ENCODE measurements at places on chromosomes 3 and 15.

DNA sequence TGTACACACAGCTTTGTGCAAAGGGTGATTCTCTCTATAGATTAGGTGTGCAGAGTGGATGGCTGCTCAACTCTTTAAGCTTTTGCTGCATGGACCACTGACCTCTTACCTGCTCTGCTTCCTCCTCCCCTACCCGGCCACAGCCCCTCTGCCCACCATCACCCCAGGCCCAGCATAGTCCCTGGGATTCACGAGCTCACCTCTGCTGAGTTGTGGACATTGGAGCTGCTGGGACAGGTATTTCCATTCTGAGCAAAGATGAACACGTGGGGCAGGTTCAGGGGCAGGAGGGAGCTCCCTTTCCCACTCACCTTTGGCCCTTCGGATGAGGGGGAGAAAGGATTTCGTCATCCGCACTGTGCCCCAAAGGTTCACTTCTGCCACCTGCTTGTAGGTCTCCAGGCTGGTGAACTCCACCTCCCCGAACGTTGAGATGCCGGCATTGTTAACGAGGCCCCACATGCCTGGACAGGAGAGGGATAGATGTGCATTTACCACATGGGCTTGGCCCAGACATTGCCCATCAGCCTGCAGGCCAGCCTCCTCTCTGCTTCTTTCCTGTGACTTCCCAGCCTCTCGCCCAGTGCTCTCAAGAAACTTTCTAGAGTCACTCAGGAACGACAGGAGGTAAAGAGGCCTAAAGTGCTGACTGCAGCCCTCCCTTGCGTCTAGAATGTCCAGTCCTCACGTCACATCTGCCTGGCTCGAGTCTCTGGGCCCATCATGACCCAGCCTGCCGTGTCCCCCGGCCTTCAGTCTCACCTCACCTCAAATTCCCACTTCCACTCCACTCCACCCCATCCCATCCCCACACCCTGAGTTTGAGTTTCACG is 41.6 kb downstream of the BDH1 start:
- DNase-seq = no peak

GRCh38 chr3:64766440-64766839 is 78.6 kb upstream of the ADAMTS9 start:
- no peak for DNase-seq

DNA sequence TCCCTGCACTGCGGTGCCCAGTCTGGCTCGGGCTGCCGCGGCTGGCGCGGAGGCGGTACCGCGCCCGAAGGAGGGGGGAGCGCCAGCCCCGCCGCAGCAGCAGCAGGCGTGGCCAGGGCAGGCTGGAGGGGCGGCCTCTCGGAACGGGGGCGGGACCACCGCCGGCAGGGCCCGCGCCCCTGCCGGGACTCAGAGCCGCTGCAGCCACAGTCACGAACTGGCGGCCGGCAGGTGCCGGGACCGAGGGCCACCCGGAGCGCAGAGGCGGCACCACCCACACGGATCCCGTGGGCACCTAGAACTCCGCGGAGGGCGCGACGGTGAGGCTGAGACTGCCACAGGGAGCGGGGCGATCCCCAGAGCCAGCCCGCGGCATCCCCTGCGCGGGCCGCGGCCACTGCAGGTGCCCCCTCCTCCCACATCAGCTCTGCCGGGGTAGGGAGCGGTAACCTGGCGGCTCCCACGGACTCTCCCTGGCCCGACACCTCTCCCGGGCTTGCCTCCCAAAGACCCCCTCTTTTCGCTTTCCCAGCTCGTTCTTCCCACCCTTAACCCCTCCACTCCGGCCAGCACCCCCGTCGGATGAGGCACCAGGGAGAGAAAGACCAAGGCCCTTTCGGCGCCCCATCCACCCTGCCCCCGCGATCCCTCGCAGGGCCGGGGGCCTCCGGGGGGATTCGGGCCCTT is at the start of gene VWA5B2:
TSS of gene VWA5B2 (plus strand) at position 192 of the 687 bp plus-strand sequence. CDS start 944 bp downstream, outside the sequence.
- peak; percentile 99 for DNase-seq

- DNase-seq = no peak
Observed at GRCh38 chr3:128502712-128503111, 9.7 kb upstream of the GATA2 start.

- DNase-seq = no peak
Observed at GRCh38 chr3:150307311-150308036, 100.6 kb upstream of the TSC22D2 start.

DNA sequence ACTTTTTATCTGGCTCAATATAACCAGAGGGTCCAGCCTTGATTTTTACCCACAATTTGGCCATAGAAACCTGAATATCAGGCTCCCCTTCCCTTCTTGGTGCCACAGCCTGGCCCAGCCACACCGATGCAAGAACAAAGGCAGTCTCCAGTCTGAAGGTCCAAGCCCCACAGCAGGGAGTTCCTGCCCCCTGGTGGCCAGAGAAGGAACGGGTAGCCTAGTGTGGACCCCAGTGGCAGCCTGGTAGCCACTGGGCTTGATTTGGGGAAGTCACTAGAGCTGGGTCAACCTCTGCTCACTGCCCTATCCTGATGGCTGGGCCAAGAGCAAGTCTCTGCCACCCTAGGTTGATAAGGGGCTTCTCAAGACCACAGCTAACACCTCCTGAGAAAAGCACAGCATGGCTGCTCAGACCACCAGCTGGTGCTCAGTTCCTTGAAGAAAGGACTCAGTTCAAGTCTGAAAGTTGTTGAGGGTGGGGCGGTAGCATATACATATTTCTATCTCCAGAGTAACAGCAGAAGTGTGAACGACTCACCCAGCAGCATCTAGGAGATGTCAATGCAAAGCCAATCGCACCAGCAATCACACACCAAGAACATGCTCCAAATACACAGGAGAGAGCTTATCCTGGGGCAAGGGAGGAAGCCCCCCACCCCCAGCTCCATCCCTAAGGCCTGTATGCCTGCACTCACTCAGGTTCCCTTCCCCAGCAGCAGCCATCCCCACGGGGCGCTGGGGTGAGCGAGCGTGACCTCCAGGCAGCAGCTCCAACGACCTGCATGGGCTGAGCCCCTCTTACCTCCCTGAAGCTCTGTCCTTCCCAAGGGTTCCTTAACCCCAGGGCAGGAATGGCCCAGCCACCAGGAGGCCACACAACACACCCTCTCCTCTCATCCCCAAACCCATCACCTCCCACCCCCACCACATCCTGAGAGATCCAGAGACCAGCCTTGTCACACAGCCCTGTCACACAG is 7.6 kb downstream of the PFKFB4 start:
- peak; percentile 88 for DNase-seq

DNA sequence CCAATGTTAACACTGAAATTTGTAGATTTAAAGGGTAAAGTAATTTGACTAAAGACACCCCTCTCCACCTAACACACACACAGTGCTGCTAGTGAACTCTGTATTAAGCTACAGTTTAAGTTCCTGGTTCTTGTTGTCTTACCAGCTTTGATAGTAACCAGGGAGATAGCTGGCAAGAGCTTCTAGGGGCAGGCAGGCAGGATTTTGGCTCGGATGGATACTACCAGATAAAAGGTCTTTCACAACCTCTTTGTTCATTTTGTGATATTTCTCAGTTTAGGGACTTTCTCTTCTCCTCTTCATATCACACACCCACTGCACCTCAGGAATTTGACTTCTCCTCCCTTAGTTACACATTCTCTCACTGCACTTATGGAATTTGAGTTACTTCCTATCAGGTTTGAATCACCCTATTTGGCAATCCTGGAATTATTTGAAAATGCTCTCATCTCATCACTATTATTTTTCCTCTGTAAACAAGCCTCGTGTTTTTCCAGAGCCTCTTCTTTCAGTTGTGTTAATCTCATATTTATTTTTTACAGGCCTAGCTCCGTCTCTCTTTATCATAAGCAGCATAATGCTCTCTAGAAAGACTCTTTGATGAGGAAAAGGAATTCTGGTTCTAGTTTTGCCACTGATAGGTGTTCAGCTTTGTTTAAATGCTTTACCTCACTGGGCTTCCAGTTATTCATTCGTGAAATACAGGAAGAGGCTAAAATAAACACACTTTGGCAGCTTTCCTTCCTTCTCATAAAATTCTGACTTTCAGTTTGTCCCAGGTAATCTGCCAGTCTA is 23.0 kb upstream of the CLDN1 start:
- no peak for DNase-seq

- no peak for DNase-seq
Observed at GRCh38 chr3:23263796-23264195, 60.7 kb downstream of the UBE2E2 start.
